Central memory CD4-positive, alpha-beta T cell (primary cell): ENCODE measurements at places on chromosomes 1 and 21.
A peak's percentile ranks its signal among the peaks of the same experiment; 100 is the strongest.

DNA sequence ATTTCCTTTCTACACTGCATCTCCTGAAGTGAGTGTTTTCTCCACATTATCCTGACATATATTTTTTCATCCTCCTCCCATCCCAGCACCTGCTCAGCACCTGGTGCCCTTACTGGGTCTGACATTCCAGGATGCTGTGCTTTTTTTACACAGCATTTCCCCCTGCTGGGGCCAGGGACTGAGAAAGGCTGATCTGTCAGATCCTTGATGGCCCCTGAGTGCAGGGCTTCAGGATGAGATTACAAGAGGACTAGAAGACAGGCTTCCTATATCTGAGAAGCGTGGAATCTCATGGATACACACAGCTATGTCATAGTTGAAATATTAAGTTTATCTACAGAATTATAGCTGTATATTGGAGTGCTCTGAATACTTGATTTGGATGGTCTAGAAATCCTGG, 24.4 kb downstream of the RCAN1 start:
- no peak for DNase-seq

GRCh38 chr1:97186381-97186780, 464.8 kb downstream of the PTBP2 start:
- DNase-seq = no peak

DNA sequence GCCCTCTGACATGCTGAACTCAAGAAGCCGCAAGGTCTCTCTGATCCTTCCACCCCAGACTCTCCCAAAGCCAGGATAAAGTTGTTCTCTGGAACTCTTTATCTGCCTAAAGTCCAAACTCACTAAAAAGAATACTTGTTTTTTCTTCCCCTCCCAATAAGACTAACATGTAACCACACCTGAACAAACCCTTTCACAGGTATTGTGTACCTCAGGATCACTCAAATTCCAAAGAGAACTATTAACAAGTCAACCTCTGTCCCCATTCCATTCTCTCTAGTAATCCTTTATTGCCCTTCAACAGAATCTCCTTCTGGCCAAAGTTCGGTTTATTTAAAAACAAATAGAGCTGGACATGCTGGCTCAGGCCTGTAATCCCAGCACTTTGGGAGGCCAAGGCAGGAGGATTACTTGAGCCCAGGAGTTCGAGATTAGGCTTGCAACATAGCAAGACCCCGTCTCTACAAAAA, 4.1 kb upstream of the TOE1 start:
- DNase-seq = no peak

DNA sequence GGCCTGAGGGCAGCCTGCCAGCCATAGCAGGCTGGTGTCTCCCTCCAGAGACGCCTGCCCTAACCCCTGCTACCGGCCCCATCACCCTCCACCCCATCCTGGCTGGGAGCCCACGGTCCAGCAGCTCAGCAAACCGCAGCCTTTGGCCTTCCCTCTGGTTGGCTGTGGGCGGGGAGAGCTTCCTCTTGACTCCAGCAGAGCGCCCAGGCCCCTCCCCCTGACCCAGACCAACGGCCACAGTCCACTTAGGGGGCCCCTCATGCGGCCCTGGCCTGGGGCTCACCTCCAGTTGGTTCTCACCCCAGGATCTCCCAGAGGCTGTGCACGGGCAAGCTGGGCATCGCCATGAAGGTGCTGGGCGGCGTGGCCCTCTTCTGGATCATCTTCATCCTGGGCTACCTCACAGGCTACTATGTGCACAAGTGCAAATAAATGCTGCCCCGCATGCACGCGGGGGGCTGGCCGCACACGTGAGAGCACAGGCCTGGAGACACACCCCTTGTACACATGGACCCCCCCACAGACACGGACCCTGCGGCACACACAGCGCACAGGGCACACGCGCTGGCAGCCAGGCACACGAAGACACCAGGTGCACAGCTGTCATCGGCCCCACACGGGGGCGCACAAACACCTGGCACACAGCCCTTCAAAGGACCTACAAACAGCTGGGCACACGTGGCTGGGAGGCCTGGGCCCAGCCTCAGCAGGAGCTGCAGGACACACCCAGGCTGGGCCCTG, 3.1 kb downstream of the SMIM1 start:
- DNase-seq = peak; percentile 36

- no peak for DNase-seq
Measured at GRCh38 chr21:37654596-37654995, 261.7 kb downstream of the KCNJ6 start.

- DNase-seq = peak; percentile 61
Measured at GRCh38 chr21:45923146-45923545, 58.4 kb upstream of the COL6A1 start.

DNA sequence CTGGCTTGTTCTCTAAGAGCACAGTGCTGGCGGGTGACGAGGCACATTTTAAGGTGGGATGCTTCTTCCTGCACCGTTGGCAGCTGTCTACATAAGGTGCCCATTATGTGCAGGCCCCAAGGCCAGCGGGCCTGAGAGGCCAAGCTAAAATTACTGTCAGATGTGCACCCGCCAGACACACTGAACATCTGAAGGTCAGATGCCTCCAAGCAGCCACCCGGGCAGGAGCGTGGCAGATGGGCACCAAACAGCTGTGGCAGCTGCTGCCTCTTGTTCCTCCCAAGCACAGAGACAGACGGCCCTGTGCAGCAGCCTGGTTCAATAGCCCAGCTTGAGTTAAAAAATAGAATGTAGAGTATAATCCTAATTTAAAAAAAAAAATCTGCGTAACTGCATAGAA, 211.9 kb upstream of the EDN2 start:
- DNase-seq = no peak

DNA sequence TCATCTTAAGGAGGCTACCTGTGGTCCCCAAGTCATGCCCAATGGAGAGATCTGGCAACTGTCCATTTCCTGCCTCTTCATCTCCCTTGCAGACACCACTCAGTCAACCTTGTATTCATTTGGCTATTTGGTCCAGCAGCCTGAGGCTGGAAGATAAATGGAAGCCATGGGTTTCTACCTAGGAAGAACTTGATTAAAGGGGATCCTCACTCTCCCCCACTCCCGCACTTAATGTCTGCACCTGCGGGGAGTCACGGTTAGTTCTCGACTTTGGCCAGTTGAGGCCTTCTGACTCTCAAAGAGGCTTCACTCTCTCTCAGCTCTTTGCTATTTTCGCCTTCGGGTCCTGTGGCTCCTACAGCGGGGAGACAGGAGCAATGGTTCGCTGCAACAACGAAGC, 8.4 kb upstream of the ATXN7L2 start:
- no peak for DNase-seq

GRCh38 chr1:38328278-38329035, 281.9 kb upstream of the POU3F1 start:
- no peak for DNase-seq

DNA sequence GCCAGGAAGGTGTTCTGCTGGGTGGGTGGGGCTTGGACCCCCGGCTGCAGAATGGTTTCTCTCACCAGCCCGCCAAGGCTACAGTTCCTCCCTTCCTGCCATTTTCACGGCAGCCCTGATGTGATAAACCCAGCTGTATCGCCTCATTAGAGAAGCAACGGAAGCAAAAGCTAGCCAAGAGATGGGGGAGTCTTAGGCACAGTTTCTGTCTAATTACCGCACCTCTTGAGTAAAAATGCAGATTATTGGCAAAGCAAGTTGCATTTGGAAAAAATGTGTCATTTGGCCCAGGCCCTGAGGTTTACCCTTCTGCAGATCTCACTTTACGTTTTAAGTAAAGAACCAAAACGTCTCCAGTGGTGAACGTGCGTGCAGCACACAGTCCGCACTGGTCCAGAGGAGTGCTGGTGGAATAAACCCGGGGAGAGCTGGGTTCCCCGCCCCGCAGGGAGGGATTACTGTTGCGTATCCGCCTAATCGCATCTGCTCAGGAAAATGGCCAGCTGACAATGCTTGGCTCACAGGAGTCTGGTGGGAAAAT, 109.9 kb downstream of the GALNT2 start:
- DNase-seq = no peak

- no peak for DNase-seq
Measured at GRCh38 chr1:24257373-24257772, 61.8 kb upstream of the GRHL3 start.

DNA sequence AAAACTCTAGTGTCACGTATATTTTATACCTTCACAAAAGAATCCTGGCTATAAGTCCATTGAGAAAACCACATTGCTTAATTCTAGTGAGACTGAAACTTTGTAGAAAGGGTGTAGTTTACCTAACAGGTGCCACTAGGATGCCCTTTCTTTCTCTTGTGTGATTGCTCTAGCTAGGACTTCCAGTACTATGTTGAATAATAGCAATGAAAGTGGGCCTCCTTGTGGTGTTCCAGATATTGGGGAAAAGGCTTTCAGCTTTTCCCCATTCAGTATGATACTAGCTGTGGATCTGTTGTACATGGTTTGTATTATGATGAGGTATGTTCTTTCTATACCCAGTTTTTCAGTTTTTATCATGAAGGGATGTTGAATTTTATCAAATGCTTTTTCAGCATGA, 39.7 kb upstream of the CHODL start:
- no peak for DNase-seq

DNA sequence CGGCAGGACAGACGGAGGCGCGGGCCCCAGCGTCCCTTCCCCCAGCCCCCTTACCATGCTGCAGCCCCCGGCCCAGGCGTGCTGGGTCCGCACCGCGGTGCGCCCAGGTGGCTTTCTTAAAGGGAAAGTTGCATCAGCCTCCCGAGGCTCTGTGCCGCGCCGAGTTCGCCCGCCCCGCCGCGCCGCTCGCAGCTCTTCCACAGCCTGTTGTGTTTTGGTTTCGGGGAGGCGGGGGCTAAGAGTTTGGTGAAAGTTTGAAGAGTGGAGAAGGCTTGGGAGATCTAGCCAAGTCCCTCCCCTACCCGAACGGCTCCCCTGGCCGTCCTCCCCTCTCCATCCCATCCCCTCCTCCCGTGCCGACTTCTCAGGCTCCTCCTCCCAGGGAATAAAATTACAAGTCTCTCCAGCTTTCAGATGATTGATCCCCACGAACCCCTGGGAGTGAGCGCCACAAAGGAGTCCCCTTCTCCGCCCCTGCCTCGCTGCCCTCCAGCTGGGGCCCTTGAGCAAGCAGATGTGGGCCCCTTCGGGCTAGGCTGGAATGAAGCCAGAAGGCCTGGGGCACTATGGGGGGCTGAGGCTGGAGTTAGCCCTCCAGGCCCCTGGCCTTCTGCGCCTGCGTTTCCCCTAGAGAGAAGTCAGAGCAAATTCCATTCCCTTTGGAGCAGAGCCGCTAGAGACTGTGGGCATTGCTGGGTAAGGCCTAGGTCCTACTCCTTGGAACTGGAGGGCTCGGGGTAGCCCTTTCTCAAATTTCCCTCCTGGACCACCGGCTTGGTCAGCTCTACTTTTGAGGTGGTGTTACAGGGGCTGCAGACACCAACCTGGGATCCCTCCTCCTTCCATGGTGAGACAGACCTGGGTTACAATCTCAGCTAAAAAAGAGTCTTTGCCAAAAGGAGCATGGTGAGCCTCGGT, at the start of gene SLC6A9:
Gene SLC6A9 (minus strand): TSS at position 211 of the 918 bp plus-strand sequence. CDS start 7,185 bp downstream, outside the sequence.
- peak; percentile 21 for DNase-seq

DNA sequence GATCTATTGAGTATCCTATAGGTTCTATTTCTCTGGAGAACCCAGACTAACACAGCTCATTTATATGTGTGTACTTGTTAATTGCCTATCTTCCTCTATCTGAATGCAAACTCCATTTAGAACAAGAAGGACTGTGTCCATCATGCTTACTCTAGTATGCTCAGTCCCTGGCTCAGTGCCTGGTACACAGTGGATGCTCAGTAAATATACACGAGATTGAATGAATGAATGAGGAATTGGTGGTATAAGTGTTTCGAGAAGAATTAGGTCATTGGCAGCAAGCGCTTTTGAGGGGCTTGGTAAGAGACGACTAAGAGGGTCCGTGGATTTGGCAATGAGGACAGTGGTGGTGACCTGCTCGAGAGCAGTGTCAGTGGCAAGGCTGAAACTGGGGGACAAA, 112.5 kb downstream of the CSMD2 start:
- DNase-seq = no peak

- DNase-seq = no peak
Measured at GRCh38 chr1:202656951-202657646, 53.2 kb downstream of the SYT2 start.

GRCh38 chr1:26731233-26731902, 35.6 kb downstream of the ARID1A start:
- no peak for DNase-seq

- peak; percentile 91 for DNase-seq
Measured at GRCh38 chr1:116769561-116769977, 15.3 kb downstream of the CD2 start.

- no peak for DNase-seq
Measured at GRCh38 chr1:55636696-55637095, 421.5 kb upstream of the USP24 start.

DNA sequence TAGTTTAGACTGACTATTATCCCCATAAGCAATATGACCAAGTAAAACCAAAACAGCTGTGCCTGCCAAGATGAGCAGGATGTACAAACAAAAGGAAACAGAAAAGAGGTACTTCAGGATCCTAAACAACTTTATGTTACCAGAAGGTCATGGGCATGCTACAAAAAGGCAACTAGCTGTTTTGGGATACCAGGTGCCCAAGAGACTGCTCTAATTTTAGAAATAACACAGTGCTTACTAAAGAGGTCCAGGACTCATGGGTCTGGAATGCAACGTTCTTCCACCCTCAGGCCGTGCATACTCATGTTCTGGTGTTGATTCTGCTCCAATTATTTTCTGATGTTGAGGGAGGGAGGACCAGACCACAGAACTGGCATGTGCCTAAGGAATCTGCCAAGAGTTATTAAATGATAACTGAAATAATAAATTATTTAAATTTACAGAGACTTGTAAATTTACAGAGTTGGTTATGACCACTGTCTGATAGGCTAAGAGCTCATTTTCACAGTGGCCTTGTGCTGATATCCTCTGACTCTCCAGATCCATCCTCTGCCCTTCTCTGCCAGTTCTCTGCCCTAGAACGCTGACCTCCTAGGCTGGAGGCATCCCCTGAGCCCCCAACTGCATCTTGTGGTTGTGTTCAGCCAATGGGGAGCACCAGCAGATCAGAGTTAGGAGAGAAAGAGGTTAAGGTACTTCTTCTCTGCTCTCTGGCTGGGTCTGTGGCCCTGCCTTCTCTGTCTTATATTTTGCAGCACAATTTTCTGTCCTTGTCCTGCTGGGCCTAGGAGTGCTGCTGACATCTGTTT, 37.7 kb upstream of the BCL10 start:
- DNase-seq = no peak

GRCh38 chr1:86975993-86976550, 61.6 kb downstream of the HS2ST1 start:
- DNase-seq = no peak

DNA sequence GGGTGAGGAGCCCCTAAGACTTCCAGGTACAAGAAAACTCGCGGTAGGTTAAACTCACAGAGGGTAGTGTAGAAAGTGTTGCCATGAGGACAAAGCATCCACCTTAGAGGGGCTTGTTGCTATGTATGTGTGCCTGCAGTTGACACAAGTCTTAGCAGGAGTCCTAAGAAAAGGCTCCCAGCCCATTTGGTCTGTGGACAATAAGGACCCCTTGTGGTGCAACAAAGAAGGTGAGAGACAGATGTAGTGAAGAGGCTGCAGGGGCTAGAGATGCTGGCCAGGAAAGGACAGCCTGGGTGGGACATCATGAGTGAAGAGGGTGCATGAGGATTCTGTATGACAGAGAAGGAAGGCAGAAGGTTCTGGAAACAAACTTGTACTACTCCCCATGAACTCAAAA, 36.3 kb upstream of the IL10 start:
- DNase-seq = peak; percentile 59

- DNase-seq = no peak
Measured at GRCh38 chr1:60427194-60427593, 353.6 kb upstream of the C1orf87 start.

GRCh38 chr1:58248791-58249190, 297.7 kb downstream of the OMA1 start:
- DNase-seq = no peak
